ENCODE measurements at places on chromosomes 3 and 15.
A peak's percentile ranks its signal among the peaks of the same experiment; 100 is the strongest.

GRCh38 chr15:31561156-31561555 is 234.5 kb downstream of the KLF13 start:
- no peak for DNase-seq

DNA sequence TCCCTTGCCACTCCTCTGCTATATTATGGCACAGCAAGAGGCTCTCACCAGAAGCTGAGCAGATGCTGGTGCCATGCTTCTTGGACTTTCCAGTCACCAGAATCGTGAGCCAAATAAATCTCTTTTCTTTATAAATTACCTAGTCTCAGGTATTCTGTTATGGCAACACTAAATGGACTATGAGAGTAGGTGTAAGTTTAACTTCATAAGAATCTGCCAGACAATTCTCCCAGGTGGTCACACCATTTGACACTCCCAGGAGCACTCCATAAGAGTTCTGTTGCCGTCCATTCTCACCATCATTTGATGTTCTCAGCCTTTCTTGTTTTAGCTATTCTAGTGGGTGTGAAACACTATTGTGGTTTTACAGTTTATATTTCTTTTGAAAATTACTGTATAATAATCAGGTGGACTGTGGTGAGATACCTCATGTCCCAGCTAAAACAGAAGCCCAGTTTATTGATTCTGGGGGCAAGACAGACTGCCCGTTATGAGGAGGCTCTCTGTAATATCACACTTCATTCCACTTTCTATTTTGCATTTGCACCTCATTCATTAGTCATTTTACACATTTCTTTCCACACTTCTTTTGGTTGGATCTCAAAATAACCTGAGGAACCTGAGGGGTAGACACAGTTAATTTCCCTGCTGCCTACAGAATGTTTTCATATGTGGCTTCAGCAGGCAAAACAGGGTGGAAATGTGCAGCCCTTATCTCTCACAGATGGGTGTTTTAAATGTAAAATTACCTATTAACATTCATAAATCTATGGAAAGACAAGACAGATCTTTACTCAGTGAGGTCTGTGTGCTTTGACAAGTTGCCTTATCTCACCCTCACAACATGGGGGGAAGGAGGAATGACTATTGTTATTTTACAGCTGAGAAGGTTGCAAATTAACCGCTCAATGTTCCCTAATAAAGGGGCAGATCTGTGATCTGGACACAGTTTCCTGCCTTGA is 42.1 kb downstream of the CDCP1 start:
- no peak for DNase-seq

DNA sequence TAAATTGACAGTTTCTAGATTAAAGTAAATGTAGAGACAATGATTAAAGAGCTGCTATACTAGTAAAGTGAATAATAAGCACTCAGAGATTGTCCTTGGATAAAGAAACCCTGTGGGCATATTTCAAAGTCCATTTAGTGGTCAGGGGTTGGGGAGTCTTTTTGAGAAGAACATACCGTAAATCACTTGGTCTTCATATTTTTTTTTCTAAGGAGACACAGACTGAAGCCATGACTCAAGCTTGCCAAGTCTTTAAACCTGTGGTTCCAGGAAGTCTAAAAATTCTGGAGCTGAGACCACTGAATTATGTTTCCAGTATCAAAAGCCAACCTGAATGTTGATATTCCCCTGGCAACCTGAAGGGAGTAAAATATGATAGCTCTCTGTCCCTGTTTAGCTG is 171.0 kb downstream of the TPRG1 start:
- no peak for DNase-seq

- DNase-seq, result no peak
Measured at GRCh38 chr3:190031887-190032752, 88.6 kb downstream of the P3H2 start.

GRCh38 chr15:100601163-100601562 is 821 bp downstream of the LINS1 start:
- no peak for DNase-seq

GRCh38 chr15:29070471-29071231 is 184.9 kb downstream of the APBA2 start:
- no peak for DNase-seq

GRCh38 chr3:100603469-100603868 is 5.9 kb upstream of the ADGRG7 start:
- DNase-seq, result no peak

GRCh38 chr15:58608129-58608590 is 141.3 kb downstream of the ADAM10 start:
- no peak for DNase-seq

- DNase-seq, result peak; percentile 47
Measured at GRCh38 chr3:10518506-10519150, 13.2 kb upstream of the ATP2B2 start.

DNA sequence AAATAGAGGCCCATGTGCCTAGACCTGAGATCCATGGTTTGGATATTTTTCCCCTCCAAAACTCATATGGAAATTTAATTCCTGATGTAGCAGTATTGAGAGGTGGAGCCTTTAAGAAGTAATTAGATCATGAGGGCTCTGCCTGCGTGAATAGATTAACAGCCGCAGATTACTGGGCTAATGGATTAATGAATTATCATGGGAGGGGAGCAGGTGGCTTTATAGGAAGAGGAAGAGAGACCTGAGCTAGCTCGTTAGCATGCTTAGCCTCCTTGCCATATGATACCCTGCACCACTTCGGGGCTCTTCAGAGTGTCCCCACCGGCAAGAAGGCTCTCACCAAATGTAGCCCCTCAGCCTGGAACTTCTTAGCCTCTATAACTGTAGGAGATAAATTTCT is 15.8 kb downstream of the ARHGEF26 start:
- DNase-seq, result no peak

DNA sequence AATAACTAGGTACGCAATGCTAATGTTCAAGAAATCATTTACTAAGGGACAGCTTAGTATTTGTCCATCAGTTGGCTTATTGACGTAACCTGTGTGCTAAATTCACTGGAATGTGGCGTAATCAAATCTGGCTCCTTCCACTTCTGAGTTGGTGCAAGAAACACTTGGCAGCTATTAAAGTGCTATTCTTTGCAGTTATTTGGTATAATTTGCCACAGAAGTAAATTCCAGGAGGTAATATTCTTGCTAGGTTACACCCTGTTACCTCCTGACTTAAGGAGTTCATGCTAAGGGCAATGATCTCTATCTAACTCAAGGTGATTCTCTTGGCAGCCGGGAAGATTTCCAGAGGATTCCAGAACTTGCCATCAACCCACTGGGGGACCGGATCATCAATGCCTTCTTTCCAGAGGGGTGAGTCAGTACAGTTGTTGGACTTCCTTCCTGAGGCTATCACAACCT is 25.5 kb downstream of the CHP1 start:
- DNase-seq, result peak; percentile 29

- DNase-seq, result no peak
Measured at GRCh38 chr15:90749754-90750153, 32.6 kb downstream of the BLM start.

DNA sequence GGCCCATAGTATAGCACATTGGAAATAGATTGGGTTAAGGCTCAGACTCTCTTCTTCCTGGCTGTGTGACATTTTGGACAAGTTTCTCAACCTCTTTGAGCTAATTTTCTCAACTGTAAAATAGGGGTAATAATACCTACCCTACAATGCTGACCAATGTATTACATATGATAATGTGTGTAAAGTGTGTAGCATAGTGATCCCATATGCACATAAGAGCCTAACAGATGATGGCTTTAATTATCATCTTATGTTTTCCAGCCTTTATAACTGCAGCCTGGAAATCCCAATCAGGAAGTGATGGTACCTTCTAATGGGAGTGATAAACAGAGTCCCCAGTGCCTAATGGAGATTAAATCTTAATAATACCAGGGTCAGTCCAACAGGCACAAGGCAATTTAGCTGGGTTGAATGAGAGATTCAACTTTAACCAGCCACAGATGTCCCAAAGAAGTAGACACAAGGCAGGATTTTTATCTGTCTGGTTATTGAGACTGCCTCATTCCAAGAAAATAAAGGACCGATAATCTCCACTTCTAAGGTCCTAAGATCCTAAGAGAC is 12.0 kb downstream of the ADAMTS9 start:
- no peak for DNase-seq

DNA sequence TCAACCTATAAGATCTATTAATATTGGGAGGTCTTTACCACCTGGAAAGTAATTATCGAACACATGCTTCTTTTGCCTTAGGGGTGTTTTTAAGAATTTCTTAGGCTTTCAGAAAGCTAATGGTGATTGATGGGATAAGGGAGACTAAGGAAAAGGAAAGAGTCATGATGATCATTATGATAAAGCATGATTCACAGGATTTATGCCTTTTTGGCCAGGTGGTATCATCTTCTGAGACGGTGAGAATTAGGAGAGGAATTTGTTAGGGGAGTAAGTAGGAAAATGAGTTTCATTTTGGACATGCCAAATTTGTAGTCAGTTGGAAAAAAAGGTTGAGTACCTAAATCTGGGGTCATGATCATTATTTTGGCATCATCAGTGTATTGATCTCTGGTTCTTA is 8.9 kb downstream of the ARMC8 start:
- DNase-seq, result no peak

DNA sequence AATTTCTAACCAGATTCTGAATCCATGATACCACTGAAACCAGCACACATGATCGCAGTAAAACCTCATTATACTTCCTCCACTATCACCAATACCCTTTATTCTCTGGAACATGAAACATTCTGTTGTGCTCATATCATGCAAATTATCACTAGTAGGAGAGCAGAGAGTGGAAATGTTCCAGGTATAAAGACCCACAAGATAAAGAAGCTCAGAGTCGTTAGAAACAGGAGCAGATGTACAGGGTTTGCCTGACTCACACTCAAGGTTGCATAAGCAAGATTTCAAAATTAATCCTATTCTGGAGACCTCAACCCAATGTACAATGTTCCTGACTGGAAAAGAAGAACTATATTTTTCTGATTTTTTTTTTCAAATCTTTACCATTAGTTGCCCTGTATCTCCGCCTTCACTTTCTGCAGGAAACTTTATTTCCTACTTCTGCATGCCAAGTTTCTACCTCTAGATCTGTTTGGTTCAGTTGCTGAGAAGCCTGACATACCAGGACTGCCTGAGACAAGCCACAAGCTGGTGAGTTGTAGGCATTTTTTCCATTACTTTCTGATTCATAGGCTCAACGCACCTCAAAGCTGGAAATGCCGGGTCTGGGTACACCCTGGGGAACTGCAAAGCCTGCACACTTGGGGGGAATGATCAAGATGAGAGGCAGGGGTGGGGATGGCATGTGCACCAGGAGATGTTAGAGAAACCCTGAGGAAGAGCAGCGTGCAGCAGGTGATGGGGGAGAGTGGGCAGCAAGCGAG is at the start of gene CCR2:
CCR2 (plus strand) TSS at position 465 of the 764 bp plus-strand sequence. CDS start 3,417 bp downstream, outside the sequence.
- DNase-seq, result no peak

DNA sequence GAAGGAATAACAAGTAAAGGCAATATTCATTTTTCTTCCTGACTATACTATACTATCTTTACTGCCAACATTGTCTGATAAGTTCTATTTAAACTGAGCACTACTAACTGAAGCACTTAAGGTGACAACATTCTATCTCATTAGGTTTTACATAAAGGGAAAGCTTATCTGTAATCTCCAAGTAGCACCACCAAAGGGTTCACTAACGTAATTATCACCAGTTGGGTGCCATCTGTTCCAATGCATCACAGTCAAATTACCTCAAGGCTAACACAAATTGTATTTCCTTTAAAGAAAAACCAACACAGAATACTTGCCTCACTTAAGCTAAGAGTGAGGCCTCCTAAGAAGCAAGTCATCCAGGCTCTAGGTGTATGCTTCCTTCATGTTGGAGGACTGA is 453.8 kb downstream of the RAP2B start:
- no peak for DNase-seq
